ENCODE measurements at places on chromosomes 4 and X.

GRCh38 chr4:97645071-97645821 is 498.0 kb downstream of the STPG2 start:
- no peak for DNase-seq

DNA sequence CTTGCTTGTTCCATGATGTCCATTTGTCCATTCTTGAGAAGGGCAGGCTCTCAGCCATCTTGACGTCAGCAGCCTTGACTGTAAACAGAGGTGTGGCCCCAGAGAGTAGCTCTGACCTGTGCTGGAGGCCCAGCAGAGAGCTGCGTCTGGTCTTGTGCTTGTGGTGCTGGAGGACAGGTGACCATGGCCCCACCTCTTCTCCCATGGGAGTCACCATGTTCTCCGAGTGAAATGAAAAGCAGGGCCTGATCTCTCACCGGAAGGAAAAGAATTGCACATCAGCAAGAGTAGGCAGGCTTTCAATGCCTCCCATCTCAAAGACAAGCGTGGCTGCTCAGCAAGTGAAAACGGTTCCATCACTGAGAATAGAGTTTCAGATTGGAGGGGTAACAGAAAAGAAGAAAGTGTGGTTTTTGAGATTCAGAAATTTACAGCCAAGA is 11.5 kb downstream of the PARM1 start:
- no peak for DNase-seq

DNA sequence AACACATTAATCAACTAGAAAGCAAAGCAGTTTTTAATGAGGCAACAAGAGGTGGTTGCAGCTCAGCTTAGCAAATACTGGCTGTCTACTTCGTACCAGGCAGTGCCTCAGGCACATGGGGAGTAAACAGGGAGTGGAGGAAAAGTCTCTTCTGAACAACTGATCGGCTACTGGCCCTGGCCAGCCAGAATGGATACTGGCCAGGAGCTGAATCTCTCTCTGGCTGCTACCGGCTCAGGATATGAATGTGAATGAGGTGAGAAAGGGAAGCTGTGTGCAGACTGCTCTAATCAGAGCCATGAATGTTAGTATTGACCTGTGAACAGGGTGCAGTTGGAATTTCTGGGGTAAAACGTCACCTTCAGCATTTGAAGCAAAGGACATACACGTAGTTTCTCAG is 77.3 kb downstream of the STK32B start:
- no peak for DNase-seq

- no peak for DNase-seq
Measured at GRCh38 chr4:173763389-173763788, 233.4 kb upstream of the HAND2 start.

DNA sequence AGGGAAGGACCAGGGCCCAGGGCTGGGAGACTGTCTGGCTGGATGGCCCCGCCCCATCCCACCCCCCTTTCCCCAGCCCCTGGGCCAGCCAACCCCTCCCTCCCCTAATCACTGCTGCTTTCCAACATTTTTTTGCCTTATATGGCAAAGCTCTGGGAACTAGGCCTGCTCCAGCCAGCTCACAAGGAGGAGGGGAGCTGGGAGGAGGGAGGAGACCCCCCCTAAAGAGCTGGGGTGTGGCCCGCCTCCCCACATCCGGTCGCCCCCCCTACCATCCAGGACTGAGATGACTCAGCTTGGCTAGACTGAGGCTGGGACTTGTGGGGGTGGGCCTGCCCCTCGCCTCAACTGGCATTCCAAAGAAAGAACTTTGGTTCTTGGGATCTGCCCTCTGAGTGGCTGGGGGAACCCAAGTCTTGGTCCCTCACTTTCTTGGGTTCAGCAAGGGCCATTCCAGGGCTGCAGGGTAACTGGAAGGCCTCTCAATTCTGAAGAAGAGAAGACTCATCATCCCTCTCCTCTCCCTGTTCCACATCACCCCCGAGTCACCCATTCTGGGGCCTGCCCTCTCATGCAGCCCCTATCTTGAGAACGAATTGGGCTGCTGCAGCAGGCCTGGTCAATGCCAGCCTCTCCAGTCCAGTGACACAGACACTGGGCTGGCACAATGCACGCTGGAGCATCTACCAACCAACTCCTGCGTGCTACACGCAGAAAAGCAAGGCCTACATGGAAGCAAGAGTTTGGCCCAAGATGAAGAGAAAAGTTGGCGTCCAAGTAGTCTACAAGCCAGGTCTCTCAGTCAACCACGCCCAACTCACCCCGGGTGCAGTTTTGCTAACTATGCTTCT is 4.8 kb downstream of the FLNA start:
- peak; percentile 56 for DNase-seq

DNA sequence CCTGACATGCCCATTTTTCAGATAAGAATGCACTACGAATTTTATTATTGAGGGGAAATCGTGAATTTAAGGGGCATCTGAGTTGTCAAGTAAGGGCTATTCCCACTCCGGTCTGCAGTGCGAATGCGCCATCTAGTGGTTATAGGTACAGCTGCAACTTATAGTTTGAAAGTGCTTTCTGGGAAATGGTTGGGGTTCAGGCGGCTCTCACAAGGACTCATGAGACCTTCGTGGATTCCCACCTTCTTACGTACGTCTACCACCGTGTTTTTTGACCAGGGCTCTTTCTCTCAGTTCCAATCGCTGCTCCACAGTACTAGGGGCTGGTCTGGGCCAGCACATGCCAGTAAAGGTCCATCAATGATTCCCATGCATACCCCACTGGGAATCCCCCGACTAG is 12.3 kb downstream of the MSL3 start:
- no peak for DNase-seq

- DNase-seq = no peak
Measured at GRCh38 chrX:34877436-34877835, 65.2 kb upstream of the FAM47B start.

- no peak for DNase-seq
Measured at GRCh38 chrX:48972220-48973164, 848 bp upstream of the KCND1 start.

GRCh38 chr4:45438047-45438446 is 685.8 kb downstream of the GABRG1 start:
- DNase-seq = no peak

- no peak for DNase-seq
Measured at GRCh38 chr4:53089936-53090729, 228.0 kb downstream of the RASL11B start.

- no peak for DNase-seq
Measured at GRCh38 chr4:64341711-64342110, 67.5 kb downstream of the TECRL start.

DNA sequence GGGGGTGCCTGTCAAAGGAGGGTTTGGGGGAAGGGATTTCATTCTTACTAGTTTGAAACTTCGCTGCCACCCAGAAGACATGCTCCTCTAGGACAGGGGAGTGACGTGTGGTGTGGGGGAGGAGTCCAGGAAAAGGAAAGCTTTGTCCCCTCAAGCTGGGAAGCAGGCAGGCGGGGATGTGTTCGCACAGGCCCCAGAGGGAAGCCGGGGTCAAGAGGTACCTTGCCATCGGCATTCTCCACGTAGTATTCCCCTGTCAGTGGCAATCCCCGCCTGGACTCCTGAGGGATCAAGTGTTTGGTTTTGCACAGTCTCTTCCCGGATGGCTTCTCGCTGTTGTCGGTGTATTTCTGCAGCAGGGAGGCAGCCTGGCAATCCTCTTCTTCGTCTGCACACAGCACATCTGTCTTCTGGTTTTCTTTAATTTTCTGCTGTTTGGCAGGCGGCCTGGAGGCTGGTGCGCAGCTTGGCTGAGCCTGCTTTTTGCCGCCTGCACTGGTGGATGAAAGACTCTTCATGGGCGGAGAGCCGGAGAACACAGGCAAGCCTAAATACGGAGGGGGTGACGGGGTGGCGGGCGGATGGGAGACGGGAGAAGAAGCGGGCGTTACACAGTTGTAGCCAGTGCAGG is 35.1 kb downstream of the BCOR start:
- DNase-seq = no peak

GRCh38 chr4:153466949-153467896 is 1.1 kb downstream of the TMEM131L start:
- DNase-seq = peak; percentile 52

DNA sequence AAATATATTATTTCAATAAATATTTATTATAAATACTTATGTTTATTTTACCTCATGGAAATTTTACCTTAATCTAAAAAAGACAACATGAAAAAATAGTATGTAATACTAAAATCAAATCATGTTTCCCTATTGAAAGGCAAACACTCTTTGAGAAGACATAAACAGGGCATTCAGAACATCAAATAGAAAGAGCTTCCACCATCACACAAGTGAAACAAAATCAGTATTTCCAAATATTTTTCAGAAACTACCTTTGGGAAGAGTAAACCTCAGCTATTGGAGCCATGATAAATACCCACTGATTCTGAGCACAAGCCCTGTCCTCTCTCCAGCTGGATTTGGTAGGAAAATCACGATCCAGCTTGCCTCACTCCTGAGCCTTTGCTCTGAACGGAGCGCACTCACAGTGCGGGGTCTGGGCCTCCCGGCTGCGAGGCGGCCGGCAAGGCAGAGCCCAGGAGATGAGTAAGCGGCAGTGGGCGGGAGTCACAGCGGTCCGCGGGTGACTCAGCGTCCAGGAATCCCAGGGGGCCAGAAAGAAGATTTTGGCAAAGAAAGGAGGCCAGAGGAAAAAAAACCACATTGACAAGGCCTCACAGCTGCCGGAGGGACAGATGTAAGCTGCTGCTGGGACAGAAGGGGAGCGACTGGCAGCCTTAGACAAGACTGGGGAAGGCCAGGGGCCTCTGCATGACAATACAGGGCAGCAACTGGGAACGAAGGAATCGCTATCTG is 14.7 kb upstream of the ANXA5 start:
- peak; percentile 47 for DNase-seq

- no peak for DNase-seq
Measured at GRCh38 chrX:39309721-39310152, 508.5 kb downstream of the MID1IP1 start.

DNA sequence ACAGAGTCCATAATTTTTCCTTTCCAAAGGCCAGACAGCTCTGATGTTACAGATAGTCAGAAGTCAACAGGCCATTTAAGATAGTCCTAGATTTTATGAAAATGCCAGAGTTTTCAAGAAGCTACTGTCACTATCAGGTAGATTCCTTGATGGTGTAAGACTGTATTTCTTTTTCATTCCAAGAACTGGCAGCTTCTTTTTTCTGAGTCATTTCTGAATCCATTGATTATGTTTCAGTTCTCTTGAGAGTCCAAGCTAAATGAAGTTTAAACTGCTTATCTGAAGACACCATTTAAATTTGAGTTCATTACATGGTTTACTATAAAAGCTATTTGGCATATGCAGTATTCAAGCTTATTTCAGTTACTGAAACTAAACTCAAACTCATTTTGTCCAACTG is 44.6 kb downstream of the RASSF6 start:
- no peak for DNase-seq

DNA sequence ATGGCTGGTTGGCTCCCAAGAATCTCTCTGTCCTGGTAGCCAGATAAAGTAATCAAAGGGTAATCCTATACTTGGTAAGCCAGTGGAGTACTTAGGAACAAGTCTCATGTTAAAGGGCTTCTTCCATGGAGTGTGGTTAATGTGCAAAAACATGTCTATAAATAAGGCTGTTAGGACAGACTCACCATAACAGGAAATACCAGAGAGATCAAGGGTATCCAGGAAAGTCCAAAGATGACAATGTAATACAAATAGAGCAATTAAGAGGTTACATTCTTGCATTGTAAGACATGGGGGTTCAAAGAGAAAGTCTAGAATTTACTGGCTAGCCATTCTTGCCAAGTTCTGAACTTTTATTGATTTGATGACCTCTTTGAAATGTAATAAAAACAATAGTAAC is 61.9 kb upstream of the ZCCHC13 start:
- no peak for DNase-seq

- no peak for DNase-seq
Measured at GRCh38 chr4:80321776-80322175, 13.8 kb upstream of the CFAP299 start.

DNA sequence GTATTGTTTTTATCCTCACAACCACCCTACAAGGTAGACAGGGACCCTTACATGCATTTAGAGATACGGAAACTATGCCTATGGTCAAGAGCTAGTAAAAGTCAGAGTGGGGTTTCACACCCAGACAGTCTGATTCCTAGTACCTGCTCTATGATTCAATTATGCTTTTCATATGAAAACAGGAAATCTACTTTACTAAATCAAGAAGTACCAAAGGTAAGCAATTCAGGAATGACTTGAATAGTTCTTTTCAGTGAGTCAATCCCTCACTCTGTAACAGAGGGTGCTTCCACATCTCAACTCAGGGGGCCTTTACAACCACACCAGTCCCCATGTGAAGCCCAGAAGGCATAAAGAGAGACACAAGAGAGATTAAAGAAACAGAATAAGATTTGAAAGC is 191.4 kb downstream of the PPP3CA start:
- DNase-seq = no peak

- no peak for DNase-seq
Measured at GRCh38 chr4:8558080-8558960, 21.9 kb upstream of the GPR78 start.

GRCh38 chrX:17860179-17860780 is 818 bp downstream of the RAI2 start:
- no peak for DNase-seq

DNA sequence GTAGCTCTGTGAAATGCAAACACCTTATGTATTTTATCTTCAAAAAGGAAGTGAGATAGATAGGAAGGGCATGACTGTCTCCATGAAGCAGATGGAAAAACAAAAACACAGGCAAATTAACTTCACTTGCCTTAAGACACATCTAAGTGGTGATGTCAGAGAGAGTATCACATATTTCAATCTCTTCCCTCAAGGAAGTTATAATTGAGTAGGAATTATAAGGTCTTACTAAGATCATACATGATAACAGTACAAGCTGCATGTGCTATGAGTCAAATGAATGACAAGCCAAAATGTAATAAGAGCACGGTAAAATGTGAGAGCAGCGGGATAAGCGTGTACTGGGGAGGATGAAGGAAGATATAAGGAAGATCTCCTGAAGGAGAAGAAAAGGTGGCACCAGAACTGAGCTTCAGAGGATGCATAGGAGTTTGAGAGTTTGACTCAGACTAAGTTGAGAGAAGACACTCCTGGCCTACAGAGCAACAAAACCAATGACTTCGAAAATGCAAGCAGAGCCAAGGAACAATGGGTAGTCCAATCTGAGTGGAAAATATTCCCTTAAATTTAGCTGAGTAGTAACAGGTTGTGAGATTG is 43.3 kb upstream of the GALNT7 start:
- DNase-seq = no peak

DNA sequence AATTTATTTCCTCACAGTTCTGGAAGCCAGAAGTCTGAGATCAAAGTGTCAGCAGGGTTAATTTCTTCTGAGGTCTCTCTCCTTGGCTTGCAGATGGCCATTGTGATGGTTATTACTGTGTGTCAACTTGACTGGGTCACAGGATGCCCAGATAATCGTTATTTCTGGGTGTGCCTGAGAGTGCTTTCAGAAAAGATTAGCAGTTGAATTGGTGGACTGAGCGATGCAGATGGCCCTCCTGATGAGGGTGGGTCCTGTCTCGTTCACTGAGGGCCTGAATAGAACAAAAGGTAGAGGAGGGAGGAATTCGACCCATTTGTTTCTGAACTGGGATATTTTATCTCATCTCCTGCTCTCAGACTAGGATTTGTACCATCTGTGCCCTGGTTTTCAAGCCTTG is 15.7 kb downstream of the SMIM43 start:
- no peak for DNase-seq

Data from progenitor cell of endocrine pancreas (in vitro differentiated cells).